ENCODE measurements at places on chromosomes 16 and 17. TPM values are rescaled to one million over a fixed set of nuclear protein-coding genes. Genes with fewer than 3 reads are reported as not detected.

PIRT gene
- total RNA-seq = not detected

SCNN1B gene
- total RNA-seq = not detected

ZSCAN10 gene
- not detected for total RNA-seq

MC1R gene
- 0.79 TPM for total RNA-seq

COQ9 gene
- 230 TPM for total RNA-seq

ENO3 gene
- 745 TPM for total RNA-seq

CCL5 gene
- total RNA-seq = 29.8 TPM
